ENCODE measurements at places on chromosomes 5 and 9.

GRCh38 chr5:82295959-82296531 lies 17.9 kb upstream of the RPS23 start:
- DNase-seq = no peak

- DNase-seq = no peak
These were observed 308.5 kb downstream of the ARRDC3 start for GRCh38 chr5:91074615-91075014.

GRCh38 chr9:75712700-75713099 lies 177.8 kb upstream of the PCSK5 start:
- DNase-seq = no peak

DNA sequence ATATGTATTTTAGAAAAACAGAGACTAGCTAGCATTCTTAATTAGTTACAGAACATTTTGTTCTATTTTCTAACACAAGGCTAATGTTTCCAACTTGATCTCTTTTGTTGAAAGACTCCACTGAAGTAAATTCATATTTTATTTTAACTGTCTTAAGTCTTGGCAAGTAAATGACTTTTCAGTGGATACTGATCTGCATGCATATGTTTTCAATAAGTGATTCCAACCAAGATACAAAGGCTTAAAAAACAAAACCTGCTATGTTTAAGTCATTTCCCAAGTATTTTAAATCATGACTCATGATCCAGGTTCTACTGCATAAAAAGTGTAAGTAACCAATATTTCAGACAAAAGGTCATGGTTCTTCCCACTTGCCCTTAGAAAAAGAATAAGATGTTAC lies 5.7 kb downstream of the CDO1 start:
- DNase-seq = no peak

DNA sequence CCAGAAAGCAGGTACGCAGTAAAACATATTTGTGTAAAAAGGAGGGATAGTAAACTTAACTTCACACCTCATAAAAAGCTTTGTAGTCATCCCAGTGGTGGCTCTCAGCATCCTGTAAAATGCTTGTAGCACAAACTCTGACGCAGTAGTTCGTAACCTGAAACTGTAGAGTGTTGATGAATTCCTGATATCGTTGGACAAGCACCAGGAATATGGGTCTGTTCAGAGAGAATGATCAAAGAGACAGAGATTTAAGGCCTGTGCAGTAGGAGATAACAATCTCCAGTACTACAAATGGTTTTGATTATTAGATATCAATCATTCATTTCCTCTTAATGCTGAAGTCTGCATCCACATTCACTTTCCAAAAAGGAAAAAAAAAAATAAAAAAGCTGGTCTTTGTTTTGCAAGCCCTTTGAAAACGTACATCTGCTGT lies 148.5 kb downstream of the KIAA0825 start:
- DNase-seq = no peak

GRCh38 chr9:16356196-16356765 lies 514.2 kb downstream of the BNC2 start:
- no peak for DNase-seq

DNA sequence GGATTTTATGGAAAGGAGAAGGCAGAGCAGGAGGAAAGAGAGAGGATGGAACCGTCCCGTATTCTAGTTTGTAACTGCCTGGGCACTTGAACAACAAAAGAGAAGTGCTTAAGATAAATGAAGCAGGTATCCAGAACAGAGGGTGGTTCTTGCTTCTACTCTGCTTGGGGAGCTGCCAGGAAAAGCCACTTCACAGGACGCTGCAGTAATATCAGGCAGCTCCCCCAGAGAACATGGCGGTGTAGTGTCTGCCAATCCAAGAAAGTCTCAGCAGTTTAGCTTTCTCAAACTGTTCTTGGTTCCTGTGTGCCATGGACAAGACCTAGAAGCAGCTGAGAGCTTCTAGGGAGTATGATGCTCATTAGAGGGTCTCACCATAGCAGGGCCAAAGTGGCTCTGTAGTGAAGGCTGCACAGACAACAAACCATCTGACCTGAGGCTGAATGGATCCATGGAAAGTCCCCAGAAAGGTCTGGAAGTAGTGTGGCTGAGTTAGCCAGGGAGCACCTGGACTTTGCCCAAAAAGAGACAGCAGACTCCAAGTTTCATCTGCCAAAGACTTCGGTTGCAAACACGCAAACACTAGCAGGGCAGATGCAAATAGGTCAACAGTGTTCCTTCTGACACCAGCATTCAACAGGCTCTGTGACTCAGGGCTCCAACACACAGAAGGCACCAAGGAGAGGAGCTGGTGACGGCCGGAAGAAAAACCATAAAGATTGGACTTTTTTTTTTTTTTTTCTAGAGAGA lies 72.2 kb upstream of the TNFSF8 start:
- DNase-seq = no peak

GRCh38 chr9:20358207-20358606 lies 264.1 kb downstream of the MLLT3 start:
- DNase-seq = no peak

DNA sequence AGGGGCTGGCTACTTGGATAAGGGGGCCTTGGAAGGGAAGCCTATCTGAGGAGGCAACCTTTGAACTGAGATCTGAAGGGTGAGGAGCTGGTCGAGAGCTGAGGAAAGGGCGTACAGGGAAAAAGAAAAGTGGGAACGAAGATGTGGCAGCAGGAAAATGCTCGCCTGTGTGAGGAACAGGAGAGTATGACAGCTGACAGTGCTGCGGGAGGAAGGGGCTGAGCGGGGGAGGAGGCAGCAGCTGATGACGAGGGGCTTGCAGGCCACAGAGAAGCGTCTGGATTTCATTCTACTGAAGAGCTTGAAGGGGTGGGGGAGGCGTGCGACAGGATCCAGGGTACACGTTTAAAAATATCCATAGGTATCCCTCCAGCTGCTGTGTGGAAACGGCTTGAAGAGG lies 28.9 kb downstream of the SH3PXD2B start:
- DNase-seq = no peak

- DNase-seq = no peak
These were observed 8.0 kb downstream of the PDLIM4 start for GRCh38 chr5:132265336-132266030.

DNA sequence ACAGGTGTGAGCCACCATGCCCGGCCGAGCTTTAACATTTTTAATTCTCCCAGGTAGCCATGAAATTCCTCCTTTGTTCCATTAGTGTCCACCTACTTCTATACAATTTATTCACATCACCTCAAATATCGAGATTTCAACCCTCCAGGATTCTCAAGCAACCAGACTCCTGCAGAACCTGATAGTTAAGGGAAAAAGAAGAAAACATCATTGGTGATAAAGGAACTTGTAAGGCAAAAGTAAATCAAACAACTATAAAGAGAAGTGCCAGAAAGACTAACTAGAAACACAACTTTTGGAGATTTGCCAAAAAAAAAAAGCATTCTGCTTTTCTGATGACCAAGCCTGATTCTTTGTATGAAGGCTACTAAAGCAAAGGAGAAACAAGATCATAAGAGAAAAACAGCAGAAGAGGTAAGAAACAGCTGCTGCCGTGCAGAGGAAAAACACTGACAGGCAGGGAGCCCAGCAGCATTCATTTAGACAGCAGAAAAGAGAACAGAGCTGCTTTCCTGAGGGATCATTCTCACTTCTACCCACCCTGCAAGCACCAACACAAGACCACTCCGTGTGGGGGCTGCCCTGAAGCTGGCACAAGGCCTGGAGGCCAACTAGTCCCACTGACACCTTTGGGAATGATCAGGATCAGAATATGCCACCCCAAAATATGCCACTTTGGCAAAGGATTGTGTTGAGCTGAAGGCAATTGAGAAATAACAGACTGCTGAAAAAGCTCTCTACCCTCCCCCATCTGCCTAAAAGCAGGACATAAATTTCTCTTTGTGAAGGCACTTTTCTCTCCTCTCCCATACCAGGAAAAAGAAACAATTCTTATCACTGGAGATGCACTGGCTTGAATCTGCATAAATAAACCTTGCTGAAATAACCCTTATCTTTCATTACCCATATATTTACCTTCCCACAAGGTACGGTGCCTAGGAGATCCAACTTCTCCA lies 75.1 kb downstream of the ALDH7A1 start:
- DNase-seq = no peak

GRCh38 chr5:95821110-95822021 lies 1.2 kb downstream of the GLRX start:
- DNase-seq = no peak

GRCh38 chr5:157719245-157719644 lies 12.0 kb upstream of the THG1L start:
- DNase-seq = no peak
